ENCODE measurements at places on chromosomes 2 and 18. TPM values are rescaled to one million over a fixed set of nuclear protein-coding genes. Genes with fewer than 3 reads are reported as not detected.

DNA sequence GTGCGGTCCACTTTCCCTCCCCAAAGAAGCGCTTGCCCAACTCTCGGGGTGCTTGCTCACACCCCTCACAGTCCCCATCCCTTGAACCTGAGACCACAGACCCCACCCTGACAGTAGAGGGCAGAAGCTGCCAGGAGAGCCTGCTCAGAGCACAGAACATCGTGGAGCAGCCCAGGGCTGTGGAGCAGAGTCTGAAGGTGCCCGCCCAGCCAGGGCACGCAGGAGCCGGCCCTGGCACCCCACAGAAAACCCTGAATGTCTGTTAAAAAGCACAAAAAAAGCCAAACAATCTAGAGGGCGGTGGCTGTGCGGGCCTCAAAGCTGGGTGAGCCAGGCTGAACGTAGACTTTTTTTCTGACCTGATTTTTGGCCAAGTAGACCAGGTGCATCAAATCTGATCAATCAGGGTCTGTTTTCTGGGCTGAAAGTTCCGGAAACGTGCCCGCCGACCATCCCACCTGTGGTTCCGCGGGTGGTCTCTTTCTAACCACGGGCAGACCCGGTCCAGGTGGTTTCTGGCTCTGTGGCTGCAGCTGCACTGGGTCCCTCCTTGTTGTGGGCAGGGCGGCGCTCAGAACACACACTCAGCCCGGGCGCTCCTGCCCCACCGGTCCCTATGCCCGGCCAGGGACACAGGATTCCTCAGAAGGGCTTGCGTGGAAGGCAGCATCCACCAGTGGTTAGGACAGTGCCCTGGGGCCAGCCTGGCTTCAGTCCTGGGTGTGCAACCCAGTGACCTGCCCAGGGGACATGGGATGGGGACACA, 66.3 kb downstream of the SLC66A2 start:
- no peak for DNase-seq

- no peak for DNase-seq
Observed at GRCh38 chr2:2832657-2833056, 501.6 kb upstream of the MYT1L start.

GRCh38 chr2:150081775-150082481, 405.5 kb downstream of the RND3 start:
- peak; percentile 11 for DNase-seq

GRCh38 chr2:118548880-118549488, 298.5 kb downstream of the EN1 start:
- DNase-seq: no peak

SPDYA gene
- polyA plus RNA-seq: 0.11 TPM

DIS3L2 gene
- polyA plus RNA-seq: 12.9 TPM

Measured in heart left ventricle (tissue), 16 donors.